Fibroblast of skin of scalp (primary cell): ENCODE measurements at places on chromosomes 3 and 15.

DNA sequence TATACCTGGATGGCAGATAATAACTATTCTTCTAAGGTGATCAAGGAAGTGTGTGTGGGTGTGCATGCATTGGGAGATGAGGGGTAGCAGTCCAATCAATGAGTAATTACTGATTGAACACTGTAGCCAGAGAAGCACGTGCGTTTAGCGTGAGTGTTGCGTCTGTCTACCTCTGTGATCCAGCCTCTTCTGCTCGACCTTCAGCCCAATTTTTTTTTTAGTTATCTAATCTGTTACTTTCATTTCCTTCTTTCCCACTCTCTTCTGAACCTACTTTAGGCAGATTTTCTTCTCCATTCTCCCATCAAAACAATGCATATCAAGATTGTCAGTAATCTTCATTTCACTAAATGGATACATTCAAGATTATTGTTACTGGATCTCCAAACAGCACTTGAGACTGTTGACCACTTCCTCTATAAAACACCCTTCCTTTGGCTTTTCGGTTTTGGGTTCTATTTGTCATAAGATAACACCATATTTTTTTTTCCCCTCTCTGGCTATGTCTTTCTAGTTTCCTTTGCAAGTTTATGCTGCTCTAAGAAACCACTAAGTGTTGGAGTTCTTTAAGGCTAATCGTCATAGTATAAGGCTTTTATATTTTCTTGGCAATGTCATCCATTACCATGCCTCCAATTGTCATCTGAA, 41.0 kb downstream of the MCTP2 start:
- no peak for DNase-seq

DNA sequence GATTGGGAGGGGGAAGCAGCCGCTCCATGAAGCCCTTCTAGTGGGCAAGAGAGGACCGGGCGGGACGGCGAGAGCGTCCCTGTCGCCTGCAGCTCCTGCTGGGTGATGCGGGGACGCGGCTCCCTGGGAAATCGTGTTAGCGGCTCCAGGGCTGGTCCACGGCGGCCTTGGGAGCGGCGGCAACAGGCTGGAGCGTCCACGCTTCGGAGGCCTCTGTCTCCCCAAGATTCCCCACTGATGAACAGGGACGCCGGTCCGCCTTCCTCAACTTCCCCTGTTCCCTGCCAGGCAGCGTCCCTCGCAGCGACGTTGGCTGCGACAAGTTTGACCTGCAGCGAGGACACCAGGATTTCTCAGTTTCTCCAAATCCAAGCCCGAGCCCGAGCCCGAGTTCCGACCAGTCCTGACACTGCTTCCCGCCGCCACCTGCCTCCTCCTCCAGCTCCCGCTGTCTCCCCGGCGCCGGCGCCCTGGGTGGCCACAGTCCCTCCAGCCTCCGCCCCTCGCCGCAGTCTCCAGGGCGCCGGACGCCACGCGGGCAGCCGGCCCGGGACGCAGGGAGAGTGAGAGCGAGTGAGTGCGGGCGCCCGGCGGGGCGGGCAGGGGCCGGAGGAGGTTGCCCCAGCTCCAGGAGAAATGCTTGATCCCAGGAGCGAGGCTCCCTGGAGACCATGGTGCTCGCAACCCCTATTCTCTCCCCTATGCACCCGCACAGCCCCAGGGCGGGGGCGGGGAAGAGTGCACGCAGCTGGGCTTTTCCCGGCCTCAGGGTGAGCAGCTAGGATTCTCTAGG, 78.1 kb upstream of the RNF7 start:
- DNase-seq, result peak; percentile 58

- DNase-seq, result peak; percentile 49
Observed at GRCh38 chr3:42701371-42702065, 1.1 kb downstream of the HHATL start.

GRCh38 chr3:127751782-127752181, 70.5 kb downstream of the MGLL start:
- no peak for DNase-seq

GRCh38 chr3:82834098-82834497, 1072.7 kb upstream of the GBE1 start:
- DNase-seq, result no peak

DNA sequence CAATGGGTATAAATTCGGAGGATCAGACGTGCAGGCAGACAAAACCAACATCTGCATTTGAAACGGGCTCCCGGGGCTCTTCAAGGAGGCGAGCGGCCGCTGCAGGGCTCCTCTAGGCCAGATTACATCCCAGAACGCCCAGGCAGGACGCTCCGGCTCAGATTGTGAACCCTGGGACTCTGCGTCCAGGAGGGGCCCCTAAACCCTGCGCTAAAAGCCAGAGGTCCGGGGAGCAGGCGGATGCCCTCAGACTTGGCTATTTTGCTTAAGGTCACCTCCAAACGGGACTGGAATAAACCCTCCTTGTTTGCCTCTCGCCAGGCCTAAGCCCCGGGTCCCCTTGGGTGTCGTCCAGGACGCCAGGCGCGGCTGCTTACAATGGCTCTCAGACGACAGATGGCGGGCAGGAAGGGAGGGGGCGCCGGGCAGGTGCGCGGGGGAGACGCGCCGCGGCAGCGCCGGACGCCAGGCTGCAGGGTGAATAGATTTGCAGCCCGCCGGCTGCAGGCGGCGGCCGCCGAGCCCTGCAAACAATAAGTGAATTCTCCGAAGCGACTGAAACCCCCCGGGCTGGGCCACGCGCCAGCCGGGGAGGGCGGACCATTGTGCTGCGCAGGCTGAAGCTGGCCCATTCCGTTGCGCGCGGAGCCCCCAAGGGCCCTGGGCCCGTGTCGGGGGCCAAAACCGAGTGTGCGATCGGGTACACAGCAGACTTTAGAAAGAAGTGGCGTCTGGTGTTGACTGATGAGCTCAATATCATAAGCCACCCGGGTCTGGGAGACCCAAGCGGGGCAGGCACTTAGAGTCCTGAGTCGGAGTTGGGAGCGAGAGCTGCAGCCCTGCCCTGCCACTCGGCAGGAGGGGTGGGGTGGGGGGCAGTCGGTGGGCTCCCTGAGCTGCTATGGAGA, 32.3 kb upstream of the AMOTL2 start:
- no peak for DNase-seq

DNA sequence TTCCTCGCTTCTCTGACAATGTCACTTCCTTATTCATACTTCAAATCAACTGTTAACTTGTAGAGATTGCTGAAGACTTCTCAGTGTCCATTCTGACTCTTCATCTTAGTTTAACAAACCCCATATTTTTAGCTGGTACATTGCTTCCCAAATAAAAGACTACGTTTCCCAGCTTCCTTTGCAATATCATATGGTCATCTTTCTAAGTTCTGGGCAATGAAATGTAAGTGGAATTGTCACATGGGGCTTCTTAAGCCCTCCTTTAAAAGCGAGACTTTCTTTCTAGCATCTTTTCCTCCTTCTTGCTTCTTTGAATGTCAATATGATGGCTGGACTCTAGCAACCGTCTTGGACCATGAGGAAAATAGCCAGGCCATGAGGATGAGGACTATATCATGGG, 239.0 kb downstream of the ZNF621 start:
- DNase-seq, result no peak

GRCh38 chr3:160801386-160802118, 45.5 kb downstream of the PPM1L start:
- DNase-seq, result no peak

DNA sequence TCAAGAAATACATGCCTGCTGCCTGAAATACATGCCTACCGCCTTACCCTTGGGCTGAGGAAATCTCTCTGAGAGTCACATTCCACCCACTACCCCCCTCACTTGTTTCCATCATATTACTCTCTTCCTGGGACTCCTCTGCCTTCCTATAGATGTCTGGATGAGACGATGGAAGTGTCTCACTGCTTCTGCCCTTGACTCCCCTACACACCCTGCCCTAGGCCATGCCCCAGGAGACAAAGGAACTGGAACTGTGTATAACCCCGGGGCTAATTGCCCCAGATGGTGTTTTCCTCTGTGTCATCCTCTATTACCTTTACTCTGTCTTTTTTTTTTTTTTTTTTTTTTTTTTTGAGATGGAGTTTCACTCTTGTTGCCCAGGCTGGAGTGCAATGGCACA, 102.0 kb downstream of the GTPBP8 start:
- DNase-seq, result no peak

- no peak for DNase-seq
Observed at GRCh38 chr3:179318876-179319275, 4.0 kb upstream of the ZNF639 start.

DNA sequence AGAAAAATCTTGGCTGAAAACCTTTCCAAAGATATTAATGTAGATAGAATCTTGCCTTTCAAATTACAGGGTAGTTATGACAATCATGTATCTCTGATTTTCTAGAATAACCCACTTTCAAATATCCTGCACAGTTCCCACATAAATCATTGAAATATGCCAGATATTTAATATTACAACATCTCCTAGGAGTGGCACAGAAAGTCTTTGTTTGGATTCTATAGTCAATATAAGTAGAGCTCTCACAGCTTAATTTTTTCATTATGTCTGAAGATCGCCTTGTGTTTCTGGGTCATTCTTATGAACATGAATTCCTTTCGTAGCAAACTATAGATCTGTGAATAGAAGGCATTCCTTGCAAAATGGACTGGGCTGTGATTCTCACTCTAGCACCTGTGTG, 5.0 kb downstream of the RARB start:
- no peak for DNase-seq
